ENCODE measurements at places on chromosomes 6 and 20. TPM values are rescaled to one million over a fixed set of nuclear protein-coding genes. Genes with fewer than 3 reads are reported as not detected.

- no peak for DNase-seq
These were observed 40.4 kb downstream of the MAPK14 start for GRCh38 chr6:36068012-36068392.

SRMS gene
- not detected for total RNA-seq

DNA sequence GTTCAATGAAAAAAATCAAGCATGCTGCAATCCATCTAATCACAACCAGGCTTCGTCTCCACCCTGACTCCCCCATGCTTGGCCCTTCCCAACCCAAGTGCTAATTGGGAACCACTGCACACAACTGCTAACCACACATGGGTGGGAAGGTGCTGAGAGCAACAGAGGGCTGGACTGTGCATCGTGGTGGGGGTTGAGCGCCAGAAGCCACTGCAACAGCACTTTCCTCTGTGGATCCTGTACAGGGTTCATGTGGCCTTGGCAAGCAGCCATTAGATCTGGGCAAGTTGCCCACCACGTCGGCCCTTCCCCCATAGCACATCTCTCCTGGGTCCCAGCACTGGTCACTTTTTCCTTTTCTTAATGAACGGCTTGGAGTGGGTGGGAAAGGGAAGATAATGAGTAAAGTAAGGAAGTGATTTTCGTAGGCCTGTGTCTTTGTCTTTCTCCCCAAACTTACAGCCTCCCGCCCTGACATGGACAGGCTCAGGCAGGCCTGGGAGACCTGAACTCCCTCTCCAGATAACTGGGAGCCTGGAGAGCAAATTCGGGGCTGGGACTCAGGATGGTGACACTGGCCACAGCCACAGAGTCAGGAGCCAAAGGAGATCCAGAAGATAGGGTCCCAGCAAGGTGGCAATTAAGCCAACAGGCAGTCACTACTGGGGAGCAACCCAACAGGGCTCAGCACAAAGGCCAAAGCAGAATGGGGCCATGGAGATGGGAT is 34.4 kb upstream of the MRPS10 start:
- DNase-seq = no peak

- no peak for DNase-seq
These were observed 77.8 kb upstream of the CCN6 start for GRCh38 chr6:111976139-111976538.

CITED2 gene
- total RNA-seq = 86.6 TPM

DNA sequence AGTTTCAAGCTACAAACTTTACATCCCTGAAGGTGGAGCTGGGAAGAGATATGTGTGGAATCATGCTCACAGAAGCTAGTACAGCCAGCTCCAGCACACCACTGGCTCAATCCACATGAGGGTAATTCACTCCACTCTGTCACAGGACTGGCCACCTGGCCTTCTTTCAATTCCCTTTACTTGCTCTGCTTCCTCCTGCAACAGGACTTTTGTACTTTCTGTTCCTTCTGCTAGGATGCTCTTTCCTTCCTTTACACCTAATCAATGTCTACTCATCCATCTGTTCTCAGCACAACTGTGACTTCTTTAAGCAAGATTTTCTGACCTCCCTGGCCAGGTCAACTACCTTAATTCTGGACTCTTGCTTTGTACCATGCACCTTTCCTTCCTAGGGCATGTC is 39.4 kb upstream of the MYB start:
- DNase-seq = no peak

- DNase-seq = no peak
These were observed 649.1 kb downstream of the EPM2A start for GRCh38 chr6:145086197-145086596.

GRCh38 chr6:92977018-92977417 is 442.3 kb downstream of the EPHA7 start:
- no peak for DNase-seq

SLC17A5 gene
- total RNA-seq = 28.3 TPM

L3MBTL1 gene
- total RNA-seq = 1.9 TPM

GRCh38 chr6:10163203-10163962 is 251.5 kb downstream of the TFAP2A start:
- DNase-seq = no peak

RAB44 gene
- not detected for total RNA-seq

- no peak for DNase-seq
These were observed 1.6 kb downstream of the TFAP2C start for GRCh38 chr20:56630506-56631317.

GRCh38 chr6:17032590-17032987 is 69.3 kb upstream of the STMND1 start:
- no peak for DNase-seq

CPNE5 gene
- 25.7 TPM for total RNA-seq

CRISP3 gene
- not detected for total RNA-seq

GRCh38 chr6:166627875-166628801 is 1.1 kb upstream of the RPS6KA2 start:
- no peak for DNase-seq

TTPAL gene
- 7.0 TPM for total RNA-seq

GRCh38 chr6:31836474-31837368 is 9.2 kb downstream of the HSPA1B start:
- no peak for DNase-seq

DNA sequence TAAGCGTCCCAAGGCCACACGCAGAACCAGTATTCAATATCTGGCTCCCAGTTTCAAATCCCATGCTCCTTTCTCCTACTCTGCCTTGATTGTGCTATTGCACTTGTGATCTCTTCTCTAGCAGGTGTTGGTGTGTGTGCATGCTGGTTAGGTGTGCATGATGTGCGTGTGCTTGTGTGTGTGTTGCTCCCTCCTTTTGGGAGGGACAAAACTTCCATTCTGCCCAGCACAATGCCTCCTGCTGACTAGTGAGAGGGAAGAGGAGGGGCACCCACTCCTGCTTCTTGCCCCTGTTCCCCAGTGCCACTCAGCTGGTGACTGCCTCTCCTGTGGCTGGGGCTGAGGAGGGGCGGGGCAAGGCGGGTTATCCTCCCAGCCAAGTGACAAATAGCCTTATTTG is 19.7 kb downstream of the CD40 start:
- DNase-seq = no peak

GRCh38 chr6:165766457-165766856 is 103.4 kb upstream of the PDE10A start:
- DNase-seq = peak; percentile 89

DNA sequence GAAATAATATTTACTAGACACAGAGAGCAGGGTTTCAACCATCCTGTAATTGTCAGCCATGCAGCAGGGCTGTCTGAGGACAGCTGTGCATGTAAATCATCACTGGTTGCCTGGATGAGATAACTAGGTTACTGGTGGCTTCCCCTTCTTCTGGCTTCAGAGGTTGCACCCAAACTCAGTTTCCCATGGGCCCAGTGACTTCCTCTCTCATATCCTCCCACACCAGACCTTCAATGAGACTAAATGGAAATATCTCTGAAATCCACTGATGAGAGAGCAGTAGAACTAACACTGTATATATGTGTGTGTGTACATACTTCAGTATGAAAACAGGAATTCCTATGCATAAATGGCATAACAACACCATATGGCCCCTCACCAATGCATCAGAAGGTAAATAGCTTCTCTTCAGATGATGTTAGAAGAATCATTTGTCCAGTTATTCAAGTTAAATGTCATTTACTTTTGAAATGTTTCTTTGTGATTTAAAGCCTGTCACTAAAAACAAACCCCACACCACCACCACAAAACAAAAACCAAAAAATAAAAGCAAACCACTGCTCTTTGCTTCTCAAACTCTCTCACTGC is 51.0 kb upstream of the IL20RA start:
- DNase-seq = no peak

- DNase-seq = no peak
These were observed 28.1 kb upstream of the MTCL3 start for GRCh38 chr6:127547215-127547614.

ECT2L gene
- total RNA-seq = 0.12 TPM

DNA sequence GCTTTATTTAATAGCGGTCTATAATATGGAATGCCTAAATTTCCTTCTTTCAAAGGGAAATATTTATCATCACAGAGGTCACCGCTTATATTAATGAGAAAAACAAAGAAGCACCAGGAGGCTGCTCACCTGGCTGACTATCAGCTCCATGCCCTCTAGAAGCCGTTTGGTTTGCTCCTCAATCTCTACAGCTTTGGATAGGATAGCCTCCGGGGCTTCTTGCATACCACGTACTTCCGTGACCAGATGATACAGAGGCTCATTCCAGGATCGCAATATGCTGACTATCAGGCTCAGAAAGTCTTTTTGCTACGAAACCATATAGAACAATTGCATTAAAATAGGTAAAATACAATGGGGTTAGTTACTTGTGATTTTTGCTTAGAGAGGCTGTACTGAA is 6.8 kb downstream of the PRL start:
- DNase-seq = no peak

- no peak for DNase-seq
These were observed 227.3 kb downstream of the ERMARD start for GRCh38 chr6:169978615-169979161.

GRCh38 chr6:37314487-37315156 is 39.2 kb upstream of the RNF8 start:
- DNase-seq = peak; percentile 44

GRCh38 chr6:169172456-169172855 is 81.2 kb downstream of the THBS2 start:
- no peak for DNase-seq

PBX2 gene
- total RNA-seq = 38.3 TPM

All from glomerular endothelial cell (primary cell).